Kidney capillary endothelial cell (primary cell): ENCODE measurements at places on chromosomes 1 and 21.

GRCh38 chr1:57633056-57633455, 209.2 kb upstream of the DAB1 start:
- no peak for DNase-seq

DNA sequence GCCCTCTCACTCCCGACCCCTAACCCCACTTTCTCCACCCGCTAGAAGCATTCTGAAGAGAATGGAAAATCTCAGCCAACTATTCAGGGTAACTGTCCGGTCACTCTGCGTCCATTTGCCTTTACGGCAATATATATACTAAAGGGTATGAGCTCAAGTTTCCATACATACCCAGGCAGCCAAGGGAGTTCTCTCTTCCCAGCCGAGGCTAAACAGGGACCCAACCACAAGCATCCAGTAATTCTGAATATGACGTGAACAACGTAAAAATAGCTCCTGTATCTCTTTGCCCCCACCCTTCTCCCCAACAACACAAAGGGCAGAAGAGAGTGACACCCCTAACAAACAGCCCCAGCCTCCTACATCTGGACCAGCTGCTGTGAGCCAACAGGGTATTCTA, 67.7 kb downstream of the SSBP3 start:
- no peak for DNase-seq

- no peak for DNase-seq
Observed at GRCh38 chr1:185279571-185279970, 37.5 kb downstream of the IVNS1ABP start.

GRCh38 chr1:79255421-79255820, 248.9 kb upstream of the ADGRL4 start:
- no peak for DNase-seq

- DNase-seq = no peak
Observed at GRCh38 chr1:30287976-30288375, 435.4 kb downstream of the MATN1 start.

DNA sequence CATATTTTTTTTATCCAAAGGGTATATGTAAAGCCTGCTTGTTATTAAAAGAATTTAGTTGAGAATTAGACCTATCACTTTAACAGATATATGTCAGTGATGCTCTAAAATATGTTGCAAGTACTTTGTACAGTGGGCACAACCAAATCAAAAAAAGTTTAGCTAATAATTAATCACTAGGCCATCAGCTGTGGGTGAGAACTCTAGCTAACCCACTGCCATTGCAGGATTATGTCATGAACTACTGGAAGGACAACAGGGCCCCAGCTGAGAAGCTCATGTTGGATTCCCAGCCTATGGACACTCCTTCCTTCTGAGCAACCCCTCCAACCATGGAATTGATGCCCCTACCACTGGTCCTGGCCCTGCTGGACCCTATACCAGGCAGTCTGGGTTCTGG, 6.8 kb upstream of the CHIA start:
- DNase-seq = no peak

DNA sequence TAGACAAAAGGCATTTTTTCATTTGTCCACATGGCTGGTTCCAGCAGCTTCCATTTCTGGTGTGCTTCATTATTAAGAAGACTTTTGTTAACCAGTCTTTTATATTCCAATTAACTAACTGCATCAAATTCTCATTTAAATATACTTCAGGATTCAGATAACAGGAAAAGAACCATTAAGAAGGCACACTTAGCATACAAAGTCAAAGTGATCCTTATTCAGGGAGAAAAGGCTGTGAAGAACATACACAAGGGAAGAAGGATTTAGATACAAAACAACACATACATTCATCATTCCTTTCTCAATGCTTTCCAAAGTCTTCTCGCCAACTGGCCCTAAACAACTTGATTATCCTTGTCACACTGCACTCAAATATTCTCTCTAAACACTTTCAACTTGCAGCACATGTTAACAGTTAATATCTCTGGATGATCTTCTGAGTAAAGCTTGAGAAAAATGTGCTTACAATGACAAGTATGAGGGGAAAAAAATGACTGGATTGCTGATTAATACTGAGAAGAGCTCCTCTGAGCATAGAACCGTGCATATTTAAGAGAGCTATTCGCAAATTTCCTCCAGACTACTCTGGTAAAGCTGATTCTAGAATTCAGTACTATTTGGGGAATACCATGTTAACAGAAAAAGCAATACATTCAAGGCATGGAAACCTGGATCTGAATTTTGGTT, 225.2 kb upstream of the TNR start:
- DNase-seq = no peak

DNA sequence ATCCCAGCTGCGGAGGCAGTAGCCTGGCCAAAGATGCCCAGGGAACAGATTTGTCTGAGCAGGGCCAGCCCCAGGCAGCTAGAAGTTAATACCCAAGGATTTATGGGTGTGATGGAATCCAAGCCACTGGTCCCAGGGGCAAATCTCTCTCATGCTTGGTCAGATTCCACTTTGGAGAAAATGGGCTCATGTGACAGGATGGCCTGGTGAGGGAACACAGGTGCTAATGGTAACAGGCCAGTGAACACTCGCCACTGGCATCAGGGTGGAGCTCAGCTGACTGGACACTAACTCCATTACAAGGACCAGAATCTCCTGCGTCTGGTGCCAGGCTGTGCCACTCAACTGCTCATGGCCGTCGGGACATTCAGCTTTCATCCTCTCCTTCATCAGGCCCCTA, 12.0 kb downstream of the MDM4 start:
- no peak for DNase-seq

- DNase-seq = no peak
Observed at GRCh38 chr1:176220100-176220689, 13.1 kb upstream of the COP1 start.

- DNase-seq = no peak
Observed at GRCh38 chr1:19758227-19758830, 41.4 kb downstream of the TMCO4 start.

DNA sequence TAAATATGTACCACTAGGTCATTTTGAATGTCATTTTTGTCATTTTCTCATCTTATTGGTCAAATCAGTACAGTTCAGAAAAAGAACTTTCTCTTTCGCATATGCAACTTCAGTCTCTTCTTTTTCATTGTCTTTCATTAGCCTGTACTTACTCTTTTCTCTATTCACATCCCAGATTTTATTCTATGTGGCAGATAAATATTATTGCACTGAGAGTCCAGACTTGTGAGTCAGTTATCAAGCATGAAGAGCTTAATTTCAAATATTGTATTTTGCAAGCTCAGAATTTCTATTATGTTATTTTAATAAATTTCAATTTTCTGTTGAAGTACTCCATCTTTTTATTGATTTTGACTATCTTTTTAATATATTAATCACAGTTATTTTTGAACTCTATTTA, 105.2 kb upstream of the PALMD start:
- no peak for DNase-seq

- DNase-seq = peak; percentile 44
Observed at GRCh38 chr21:36854391-36854790, 112.1 kb downstream of the HLCS start.

DNA sequence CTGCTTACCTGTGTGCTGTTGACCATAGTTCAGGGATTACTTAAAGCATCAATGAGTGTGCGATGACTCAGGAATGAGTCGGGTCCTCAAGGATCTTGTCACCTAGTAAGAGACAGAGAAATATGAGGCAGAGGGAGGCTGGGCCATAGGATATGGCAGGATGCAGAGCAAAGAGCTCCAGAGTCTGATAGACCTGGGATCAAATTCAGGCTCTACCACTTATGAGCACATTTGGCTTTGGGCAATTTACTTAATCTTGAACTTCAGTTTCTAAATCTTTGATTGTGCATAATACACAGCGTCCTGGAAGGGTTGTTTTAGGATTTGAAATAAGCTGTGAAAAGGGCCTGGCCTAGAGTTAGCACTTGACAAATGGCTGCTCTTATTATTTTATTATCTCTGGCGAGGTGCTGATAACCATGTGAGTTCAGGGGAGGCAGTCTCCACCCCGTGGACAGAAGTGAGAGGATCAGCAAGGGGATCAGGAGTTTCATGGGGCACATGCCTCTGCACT, 94.5 kb downstream of the ROR1 start:
- peak; percentile 37 for DNase-seq

GRCh38 chr1:115296981-115297380, 41.1 kb downstream of the NGF start:
- DNase-seq = no peak

DNA sequence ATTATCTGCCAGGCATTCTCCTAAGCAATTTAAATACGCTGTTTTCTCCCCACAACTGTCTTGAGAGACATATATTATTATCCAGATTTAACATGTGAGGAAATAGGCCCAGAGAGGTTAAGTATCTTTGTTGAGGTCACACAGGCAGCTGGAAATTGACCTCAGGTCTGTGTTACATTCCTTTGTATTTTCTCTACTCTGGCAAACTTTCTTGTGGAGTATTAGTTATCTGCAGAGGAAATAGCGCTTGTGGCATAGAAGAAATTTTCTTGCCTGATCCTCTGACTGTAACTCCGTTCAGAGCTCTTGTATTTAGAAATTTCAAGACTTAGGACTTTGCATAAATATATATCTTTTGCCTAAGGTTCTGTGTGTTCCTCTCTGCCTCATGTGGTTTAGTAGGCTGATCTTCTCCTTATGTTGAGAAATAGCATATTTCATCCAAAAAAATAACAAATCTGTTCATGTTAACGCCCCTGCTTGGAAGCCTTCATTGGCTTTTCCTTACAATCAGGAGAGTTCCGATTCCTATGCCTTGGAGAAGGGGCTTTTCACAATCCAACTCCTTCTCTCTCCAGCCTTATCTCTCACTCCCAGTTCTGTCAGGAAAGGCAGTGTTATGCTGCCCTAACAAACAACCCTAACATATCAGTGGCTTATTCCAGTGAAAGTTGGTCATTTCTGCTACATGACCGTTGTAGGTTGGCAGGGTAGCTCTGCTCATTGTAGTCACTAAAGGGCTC, 2.5 kb upstream of the JUN start:
- DNase-seq = no peak

- DNase-seq = peak; percentile 44
Observed at GRCh38 chr1:198669023-198669698, 30.3 kb downstream of the PTPRC start.

DNA sequence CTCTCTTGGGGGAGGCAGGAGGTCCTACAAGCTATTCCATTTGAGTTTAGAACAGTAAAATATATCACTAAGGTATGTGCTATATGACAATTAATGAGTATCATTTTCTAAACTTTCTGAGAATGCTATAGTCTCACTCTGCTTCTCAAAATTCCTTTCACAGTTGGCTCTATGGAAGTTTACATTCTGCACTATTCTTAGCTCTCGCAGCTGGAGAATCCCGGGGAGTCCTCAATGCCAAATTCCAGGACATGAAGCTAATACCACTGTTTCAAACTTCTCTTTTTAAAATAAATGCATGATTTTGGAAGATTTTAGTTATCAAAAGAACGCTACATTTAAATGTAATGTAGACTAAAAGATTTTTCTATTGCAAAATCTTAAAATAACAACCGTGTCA, 22.4 kb upstream of the PALMD start:
- no peak for DNase-seq

- no peak for DNase-seq
Observed at GRCh38 chr21:18524097-18524880, 120.7 kb upstream of the TMPRSS15 start.

DNA sequence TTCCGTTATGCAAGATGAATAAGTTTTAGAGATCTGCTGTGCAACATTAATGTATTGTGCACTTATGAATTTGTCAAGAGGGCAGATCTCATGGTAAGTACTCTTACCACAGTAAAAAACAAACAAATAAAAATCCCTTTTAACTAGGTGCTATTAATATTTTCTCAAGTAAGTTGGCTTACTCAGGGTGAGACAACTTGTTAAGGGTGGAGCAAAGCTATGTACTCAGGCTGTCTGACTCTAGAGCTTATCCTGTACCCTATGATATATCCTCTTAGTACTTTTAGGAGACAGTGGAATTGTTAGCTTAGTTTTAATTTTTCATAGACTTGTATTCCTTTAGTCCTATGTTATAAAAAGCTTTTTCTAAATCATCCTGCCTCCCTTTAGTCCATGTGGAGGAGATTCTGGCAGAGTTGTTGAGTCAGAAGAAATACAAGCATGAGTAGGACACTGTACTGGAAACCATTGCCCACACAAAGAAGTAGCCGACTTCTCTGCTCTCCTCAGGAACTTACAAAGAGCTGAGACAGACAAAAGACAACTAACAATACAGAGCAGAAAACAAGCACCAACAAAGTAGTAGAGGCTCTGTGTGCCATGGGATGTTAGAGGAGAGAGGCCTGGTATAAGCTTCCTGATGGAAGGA, 49.2 kb downstream of the S1PR1 start:
- DNase-seq = no peak

DNA sequence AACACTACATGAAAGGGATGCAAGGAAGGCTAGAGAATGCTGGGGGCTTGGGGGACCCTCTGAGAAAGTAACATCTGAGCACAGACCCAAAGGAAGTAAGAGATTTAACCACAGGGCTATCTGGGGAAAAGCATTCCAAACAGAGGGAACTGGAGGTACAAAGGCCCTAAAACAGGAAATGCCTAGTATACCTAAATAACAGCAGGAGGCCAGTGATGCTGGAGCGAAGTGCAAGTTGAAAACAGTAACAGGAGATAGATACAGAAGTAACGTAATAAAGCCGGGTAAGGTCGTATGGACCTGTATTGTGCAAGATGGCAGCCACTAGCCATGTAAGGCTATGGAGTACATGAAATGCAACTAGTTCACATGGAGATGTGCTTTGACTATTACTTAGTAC, 52.1 kb downstream of the CD34 start:
- no peak for DNase-seq

- DNase-seq = no peak
Observed at GRCh38 chr1:183433703-183434102, 15.5 kb upstream of the NMNAT2 start.

DNA sequence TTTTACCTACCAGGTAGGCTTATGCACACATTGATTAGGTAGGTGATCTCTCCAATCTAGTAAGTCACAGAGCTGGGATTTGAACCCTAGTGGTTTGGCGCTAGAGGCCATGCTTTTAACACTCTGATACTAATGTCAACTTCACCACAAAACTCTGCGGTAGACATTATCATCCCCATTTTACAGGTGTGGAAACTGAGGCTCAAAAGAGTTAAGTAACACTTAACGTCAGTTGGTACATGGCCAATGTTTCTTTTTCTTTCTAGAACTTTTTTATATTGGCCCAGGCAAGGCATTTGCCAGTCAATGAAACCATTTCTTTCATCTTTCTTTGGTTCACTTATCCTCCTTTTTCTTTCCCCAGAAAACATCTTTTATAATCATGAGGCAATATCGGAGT, 95.9 kb upstream of the KIF26B start:
- no peak for DNase-seq
